Ascending aorta (tissue), 2 donors: ENCODE measurements at places on chromosomes 5 and 9.

DNA sequence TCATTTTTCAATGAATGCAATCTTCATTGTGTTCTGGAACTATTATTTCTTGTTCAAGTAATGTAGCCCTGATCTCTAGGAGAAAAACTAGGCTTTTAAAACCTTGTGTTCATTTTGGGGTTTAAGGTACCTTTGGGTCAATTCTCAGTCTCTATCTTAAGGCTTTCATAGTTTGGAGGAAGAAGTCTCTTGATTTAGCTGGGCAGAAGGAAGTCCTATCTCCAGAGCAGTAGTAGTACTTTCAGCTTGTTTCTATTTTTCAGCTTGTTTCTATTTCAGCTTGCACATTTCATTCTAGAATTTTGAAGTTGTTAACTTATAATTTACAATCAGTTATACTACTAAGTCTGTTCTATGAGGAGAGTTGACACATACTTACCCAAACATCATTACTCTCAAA lies 15.2 kb downstream of the CSNK1G3 start:
- H3K27me3 ChIP-seq, result no peaks in the 10 kb centered on the region
- no peak overlapping the region for H3K27ac ChIP-seq
- H3K4me3 ChIP-seq, result no peak overlapping the region
- H3K36me3 ChIP-seq, result no peaks in the 10 kb centered on the region

DNA sequence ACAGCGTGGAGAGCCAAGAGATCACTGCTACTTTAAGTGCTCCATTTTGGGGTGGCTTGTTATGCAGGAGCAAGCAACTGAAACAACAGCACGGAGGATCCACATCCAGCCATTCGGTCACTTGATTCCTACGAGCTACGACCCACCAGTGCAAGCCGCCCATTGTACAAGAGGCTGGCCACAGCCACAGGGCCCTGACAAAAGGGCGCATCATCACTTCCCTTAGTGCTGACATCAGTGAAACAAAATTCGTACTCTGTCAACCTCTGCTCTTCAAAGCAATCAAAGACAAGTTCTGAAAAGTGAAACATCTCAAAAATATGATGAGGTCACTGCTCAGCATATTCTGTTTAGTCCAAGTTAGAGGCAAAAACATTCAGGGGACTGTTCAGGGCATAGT lies 168.4 kb downstream of the GADD45G start:
- H3K36me3 ChIP-seq, result no peaks in the 10 kb centered on the region
- no peaks in the 10 kb centered on the region for H3K4me1 ChIP-seq
- no peak overlapping the region for H3K27ac ChIP-seq
- no peak overlapping the region for H3K4me3 ChIP-seq

DNA sequence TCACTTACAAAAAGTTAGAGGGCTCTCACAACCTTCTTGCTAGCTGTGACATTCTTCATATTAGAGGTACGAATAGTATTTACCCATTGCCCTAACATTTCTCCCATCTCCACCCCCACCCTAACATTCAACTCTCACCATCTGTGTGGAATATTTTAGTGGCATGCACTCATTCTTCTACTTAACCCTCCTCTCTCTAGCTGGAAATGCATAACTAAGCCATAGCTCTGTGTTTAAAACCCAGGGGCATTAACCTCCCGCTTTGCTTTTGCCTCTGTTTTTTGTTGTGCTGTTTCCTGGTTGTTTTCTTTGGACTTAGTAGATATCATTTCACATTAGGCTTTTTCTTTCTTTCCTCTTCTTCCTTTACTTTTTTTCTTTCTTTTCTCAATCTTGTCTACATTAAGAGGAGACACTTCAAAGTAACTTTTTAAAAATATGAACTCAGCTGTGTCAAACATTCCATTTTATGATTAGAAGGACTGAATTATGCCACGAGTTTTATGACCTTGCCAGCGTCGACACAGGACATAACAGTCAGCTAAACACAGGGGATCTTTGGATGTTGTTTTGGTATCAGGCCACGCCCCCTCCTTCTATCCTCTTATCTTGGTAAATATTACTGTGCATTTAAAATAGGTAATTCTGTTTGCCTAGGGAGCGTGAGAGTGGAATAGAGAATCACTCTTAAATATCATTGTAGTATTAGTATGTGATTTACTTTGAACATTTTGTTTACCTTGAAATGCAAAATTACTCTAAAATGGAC lies 236.0 kb downstream of the CD180 start:
- H3K36me3 ChIP-seq, result no peaks in the 10 kb centered on the region
- H3K4me1 ChIP-seq, result peaks cover 9% of the 10 kb centered on the region
- peak overlapping the region; percentile 40 for H3K4me3 ChIP-seq
- peak overlapping the region; percentile 2 for H3K27ac ChIP-seq
- H3K27me3 ChIP-seq, result no peaks in the 10 kb centered on the region

- no peaks in the 10 kb centered on the region for H3K36me3 ChIP-seq
- no peak for DNase-seq
- H3K4me3 ChIP-seq, result no peak overlapping the region
These were observed 18.2 kb upstream of the CEP120 start for GRCh38 chr5:123441408-123441807.

- H3K36me3 ChIP-seq, result no peaks in the 10 kb centered on the region
- H3K27me3 ChIP-seq, result no peaks in the 10 kb centered on the region
- DNase-seq, result no peak
- H3K27ac ChIP-seq, result no peak overlapping the region
- H3K4me1 ChIP-seq, result no peaks in the 10 kb centered on the region
These were observed 38.0 kb upstream of the OSMR start for GRCh38 chr5:38807570-38808483.

DNA sequence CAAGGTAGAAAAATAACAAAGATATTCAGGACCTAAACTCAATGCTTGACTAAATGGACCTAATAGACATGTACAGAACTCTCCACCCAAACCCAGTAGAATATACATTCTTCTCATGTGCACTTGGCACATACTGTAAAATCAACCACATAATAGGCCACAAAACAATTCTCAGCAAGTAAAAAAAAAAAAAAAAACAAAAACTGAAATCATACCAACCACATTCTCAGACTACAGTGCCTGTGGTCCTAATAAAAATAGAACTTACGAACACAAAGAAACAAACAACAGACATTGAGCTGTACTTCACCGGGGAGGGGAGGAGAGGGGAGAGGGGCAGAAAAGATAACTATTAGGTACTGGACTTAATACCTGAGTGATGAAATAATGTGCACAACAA lies 114.1 kb upstream of the CD180 start:
- no peaks in the 10 kb centered on the region for H3K36me3 ChIP-seq
- DNase-seq, result no peak
- peaks cover 5% of the 10 kb centered on the region for H3K4me1 ChIP-seq
- H3K27me3 ChIP-seq, result no peaks in the 10 kb centered on the region

GRCh38 chr9:88076286-88077070 lies 61.8 kb downstream of the SPATA31C2 start:
- H3K4me1 ChIP-seq, result no peaks in the 10 kb centered on the region
- H3K27me3 ChIP-seq, result no peaks in the 10 kb centered on the region
- peak overlapping the region; percentile 67 for H3K4me3 ChIP-seq
- H3K36me3 ChIP-seq, result no peaks in the 10 kb centered on the region

GRCh38 chr5:83632874-83633273 lies 87.8 kb downstream of the HAPLN1 start:
- no peaks in the 10 kb centered on the region for H3K4me1 ChIP-seq
- no peak overlapping the region for H3K4me3 ChIP-seq
- H3K27ac ChIP-seq, result no peak overlapping the region
- no peaks in the 10 kb centered on the region for H3K27me3 ChIP-seq
- no peak for DNase-seq

GRCh38 chr5:169652057-169652456 lies 15.0 kb downstream of the DOCK2 start:
- H3K27me3 ChIP-seq, result no peaks in the 10 kb centered on the region
- H3K27ac ChIP-seq, result no peak overlapping the region
- no peak for DNase-seq
- H3K4me3 ChIP-seq, result no peak overlapping the region
- H3K4me1 ChIP-seq, result no peaks in the 10 kb centered on the region

DNA sequence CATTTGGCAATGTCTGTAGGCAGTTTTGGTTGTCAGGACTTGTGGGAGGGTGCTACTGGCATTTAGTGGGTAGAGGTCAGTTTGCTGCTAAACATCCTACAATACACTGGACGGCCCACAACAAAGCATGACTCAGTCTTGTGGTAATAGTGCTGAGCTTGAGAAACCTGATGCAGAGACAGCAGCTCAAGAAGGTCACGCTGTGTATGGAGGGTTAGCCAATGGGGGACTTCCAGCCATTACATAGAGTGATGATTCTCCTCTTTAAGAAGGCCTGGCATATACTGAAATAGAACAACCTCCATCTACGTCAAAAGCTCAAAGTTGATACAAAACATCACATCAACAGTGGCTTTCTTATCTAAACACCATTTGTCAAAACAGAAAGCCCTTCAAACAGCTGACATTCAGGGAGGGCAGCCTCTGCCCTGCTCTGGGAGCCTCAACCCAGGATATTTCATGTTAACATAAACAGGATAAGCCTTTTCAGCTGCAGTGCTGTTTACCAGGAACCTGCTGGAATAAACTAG lies 143.0 kb downstream of the GPBP1 start:
- H3K4me1 ChIP-seq, result no peaks in the 10 kb centered on the region
- H3K27ac ChIP-seq, result no peak overlapping the region
- H3K27me3 ChIP-seq, result no peaks in the 10 kb centered on the region
- no peaks in the 10 kb centered on the region for H3K36me3 ChIP-seq
- H3K4me3 ChIP-seq, result no peak overlapping the region
- no peak for DNase-seq

- no peaks in the 10 kb centered on the region for H3K4me1 ChIP-seq
- no peak overlapping the region for H3K4me3 ChIP-seq
- no peak overlapping the region for H3K27ac ChIP-seq
- H3K36me3 ChIP-seq, result no peaks in the 10 kb centered on the region
These were observed 101.2 kb downstream of the SLC28A3 start for GRCh38 chr9:84239343-84239742.

GRCh38 chr9:88745276-88746001 lies 210.5 kb downstream of the NXNL2 start:
- no peaks in the 10 kb centered on the region for H3K4me1 ChIP-seq
- H3K36me3 ChIP-seq, result no peaks in the 10 kb centered on the region
- no peak overlapping the region for H3K27ac ChIP-seq
- no peak for DNase-seq
- no peak overlapping the region for H3K4me3 ChIP-seq
- H3K27me3 ChIP-seq, result no peaks in the 10 kb centered on the region

DNA sequence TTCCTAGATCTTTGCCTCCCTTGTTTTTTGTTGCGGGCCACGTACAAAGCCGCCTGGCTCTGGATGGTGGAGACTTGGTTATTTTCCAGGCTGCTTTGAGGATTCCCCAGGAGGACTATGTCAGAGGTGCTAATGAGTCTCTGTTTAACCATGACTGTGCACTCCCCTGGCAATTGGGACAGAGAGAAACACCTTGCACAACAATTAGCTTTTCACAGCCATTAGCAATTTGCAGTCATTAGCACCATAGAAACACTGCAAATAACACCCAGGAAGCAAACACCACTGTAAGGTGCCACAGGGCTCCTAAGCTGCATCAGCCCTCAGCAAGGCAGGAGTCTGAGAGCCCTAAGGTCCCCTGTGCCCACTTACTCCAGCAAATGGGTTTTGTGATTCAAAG lies 201.0 kb upstream of the VLDLR start:
- no peaks in the 10 kb centered on the region for H3K4me1 ChIP-seq
- H3K27me3 ChIP-seq, result no peaks in the 10 kb centered on the region
- H3K27ac ChIP-seq, result no peak overlapping the region
- no peak for DNase-seq

GRCh38 chr9:15328946-15329345 lies 21.9 kb upstream of the TTC39B start:
- no peaks in the 10 kb centered on the region for H3K27me3 ChIP-seq
- no peak overlapping the region for H3K4me3 ChIP-seq
- H3K36me3 ChIP-seq, result no peaks in the 10 kb centered on the region
- no peaks in the 10 kb centered on the region for H3K4me1 ChIP-seq

DNA sequence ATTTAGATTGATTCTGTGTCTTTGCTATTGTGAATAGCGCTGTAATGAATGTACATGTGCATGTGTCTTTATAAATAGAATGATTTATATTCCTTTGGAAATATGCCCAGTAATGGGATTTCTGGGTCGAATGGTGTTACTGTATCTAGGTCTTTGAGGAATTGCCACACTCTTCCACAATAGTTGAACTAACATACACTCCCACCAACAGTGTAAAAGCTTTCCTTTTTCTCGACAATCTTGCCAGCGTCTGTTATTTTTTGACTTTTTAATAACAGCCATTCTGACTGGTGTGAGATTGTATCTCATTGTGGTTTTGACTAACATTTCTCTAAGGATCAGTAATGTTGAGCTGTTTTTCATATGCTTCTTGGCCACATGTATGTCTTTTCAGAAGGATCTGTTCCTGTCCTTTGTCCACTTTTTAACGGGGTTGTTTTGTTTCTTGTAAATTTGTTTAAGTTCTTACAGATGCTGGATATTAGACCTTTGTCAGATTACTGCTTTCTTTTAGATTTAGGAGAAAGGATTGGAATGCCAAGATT lies 125.0 kb upstream of the NR5A1 start:
- H3K27ac ChIP-seq, result no peak overlapping the region
- H3K36me3 ChIP-seq, result no peaks in the 10 kb centered on the region
- no peaks in the 10 kb centered on the region for H3K27me3 ChIP-seq
- DNase-seq, result no peak
- H3K4me1 ChIP-seq, result no peaks in the 10 kb centered on the region

DNA sequence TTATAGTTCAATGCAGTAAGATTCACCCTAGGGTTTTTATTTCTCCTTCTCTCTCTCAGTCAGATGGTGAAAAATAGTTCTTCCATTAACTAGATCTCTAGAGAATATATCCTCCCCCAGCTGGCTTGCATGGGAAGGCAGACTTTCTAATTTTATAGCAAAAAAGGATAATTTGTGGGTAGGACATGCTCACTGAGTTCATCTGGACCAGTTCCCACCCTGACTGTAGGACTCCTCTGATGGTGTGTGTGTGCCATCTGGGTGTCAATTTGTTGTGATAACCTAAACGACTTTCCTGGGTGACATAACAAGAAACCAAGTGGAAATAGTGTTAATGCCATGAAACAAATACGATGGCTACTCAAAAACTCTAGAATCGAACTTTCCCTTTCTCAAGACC lies 44.9 kb downstream of the APBA1 start:
- no peak overlapping the region for H3K27ac ChIP-seq
- no peaks in the 10 kb centered on the region for H3K4me1 ChIP-seq
- H3K4me3 ChIP-seq, result no peak overlapping the region
- DNase-seq, result no peak
- no peaks in the 10 kb centered on the region for H3K27me3 ChIP-seq
- H3K36me3 ChIP-seq, result no peaks in the 10 kb centered on the region

- peaks cover 41% of the 10 kb centered on the region for H3K27me3 ChIP-seq
- DNase-seq, result no peak
- H3K27ac ChIP-seq, result no peak overlapping the region
- H3K36me3 ChIP-seq, result no peaks in the 10 kb centered on the region
- no peak overlapping the region for H3K4me3 ChIP-seq
- H3K4me1 ChIP-seq, result no peaks in the 10 kb centered on the region
These were observed 6.3 kb downstream of the LHX3 start for GRCh38 chr9:136198605-136199083.

- no peak overlapping the region for H3K27ac ChIP-seq
- no peaks in the 10 kb centered on the region for H3K36me3 ChIP-seq
- DNase-seq, result no peak
- no peaks in the 10 kb centered on the region for H3K4me1 ChIP-seq
These were observed 82.5 kb downstream of the SPRY4 start for GRCh38 chr5:142242272-142242671.
